ENCODE measurements at places on chromosomes 1 and 21.

DNA sequence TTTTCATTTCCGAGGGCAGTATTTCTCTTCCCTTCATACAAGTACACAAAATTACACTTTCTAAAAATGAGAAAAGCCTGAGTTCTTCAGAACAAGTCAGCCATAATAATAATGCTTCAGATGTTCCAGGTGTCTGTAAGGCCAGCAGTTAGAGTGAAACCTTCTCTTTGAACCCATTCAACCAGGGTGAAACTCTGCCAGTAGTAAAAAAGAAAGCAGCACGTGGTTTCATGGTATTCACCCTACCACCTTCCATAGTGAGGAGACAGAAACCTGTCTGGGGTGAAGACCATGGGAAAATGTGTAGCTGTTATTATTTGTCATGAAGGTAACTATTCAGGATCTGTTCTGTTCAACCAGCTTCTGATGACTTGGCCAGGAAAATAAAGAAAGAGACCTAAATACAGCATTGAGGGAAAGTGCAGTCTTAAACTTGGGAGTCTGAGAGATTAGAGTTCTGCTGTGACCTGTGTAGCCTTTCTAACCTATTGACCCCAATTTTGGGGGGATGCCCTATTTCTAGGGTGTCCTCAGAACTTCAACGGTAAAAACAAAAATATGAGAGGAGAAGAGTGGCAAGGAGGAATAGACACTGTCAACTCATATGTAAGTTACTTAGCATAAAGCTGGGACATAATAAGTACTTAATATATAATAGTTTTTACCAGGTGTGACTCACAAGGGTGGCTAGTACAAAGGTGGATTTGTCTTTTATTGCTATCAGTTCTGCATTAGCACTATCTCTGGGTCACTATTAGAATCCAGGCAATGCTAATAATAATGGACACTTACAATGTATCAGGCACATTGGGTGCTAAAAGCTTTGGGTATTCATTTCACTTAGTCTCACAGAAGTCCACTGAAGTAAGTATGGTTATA is 70.0 kb upstream of the TNFSF4 start:
- no peak for DNase-seq

DNA sequence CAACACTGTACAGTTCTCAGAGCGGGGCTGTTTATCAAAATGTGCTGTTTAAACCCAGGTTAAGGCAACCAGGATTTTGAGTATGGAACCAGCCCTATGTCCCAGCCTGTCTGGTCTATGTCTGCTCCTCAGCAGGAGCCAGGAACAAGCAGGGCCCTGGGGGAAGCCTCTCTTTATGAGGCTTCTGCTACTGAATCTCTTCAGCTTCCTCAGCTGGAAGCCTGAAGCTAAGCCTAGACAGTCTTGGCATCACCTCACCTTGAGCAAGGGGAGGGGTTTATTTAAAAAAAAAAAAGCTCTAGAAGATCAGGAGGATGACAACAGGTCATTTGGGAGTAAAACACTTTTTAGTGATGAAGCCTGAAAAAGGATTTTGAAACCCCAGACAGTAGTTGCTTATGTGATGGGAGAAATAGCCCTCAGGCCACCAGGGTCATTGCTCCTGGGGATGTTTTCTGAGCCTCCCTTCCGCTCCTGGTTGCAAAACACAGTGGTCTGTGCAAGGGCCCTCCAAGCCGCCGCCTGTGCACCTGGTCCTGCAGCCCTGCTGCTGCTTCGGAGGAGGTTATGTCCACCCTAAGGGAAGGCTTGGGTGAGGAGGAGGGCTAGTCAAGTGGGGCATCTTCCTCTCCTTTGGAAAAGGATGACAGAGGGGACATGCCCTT is 21.8 kb upstream of the GRHL3 start:
- no peak for DNase-seq

- no peak for DNase-seq
Observed at GRCh38 chr1:86933562-86934377, 19.3 kb downstream of the HS2ST1 start.

DNA sequence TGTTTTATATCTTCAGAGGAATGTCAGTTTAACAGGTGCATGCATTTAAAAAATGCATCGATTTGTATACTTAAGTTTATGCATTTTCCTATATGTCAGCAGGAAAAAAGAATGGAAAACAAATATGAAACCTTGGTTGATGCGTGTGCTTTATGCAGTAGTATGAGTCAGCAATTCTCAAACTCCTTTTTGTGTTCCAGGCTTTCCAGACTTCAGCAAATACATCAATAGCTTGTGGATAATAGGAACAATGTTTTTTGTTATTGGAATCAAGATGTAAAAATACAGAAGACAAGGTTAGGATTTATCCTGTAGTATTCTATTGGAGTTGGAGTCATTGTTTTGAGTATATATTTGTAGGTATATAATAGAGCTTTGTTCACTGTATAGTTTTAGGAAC is 45.2 kb downstream of the CHODL start:
- no peak for DNase-seq

DNA sequence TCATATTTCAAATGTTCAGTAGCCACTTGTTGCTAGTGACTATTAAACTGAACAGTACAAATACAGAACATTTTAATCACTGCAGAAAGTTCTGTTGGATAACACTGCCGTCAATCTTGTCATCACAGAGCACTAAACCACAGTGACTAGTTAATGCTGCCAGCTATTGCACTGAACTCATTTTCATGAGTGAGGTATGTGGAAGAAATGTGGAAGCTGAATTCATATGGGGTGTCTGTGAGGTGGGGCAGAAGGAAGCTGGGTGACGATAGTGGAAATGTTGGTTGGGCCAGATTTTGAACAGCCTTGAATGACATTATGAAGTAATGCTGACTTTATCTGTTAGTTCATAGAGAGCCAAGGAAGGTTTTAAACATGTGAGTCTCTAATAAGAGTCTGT is 49.6 kb downstream of the OSBPL9 start:
- DNase-seq: peak; percentile 61

DNA sequence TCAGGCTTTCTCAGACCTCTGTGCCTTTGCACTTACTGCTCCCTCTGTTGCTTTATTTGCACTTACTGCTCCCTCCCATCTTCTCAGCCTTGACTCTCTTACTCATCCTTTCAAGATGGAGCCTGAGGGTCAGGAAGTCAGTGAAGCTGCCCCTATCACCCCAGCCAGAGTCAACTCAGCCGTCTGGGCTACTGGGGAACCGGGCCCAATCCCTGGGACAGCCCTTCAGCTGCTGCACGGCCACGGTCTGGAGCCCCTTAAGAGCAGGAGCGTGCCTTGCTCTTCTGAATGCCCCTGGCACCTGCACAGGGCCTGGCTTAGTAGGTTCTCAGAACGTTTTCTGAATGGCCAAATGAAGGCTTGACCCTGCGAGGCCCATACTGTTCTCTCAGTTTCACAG is 244.4 kb downstream of the FOXD2 start:
- no peak for DNase-seq

DNA sequence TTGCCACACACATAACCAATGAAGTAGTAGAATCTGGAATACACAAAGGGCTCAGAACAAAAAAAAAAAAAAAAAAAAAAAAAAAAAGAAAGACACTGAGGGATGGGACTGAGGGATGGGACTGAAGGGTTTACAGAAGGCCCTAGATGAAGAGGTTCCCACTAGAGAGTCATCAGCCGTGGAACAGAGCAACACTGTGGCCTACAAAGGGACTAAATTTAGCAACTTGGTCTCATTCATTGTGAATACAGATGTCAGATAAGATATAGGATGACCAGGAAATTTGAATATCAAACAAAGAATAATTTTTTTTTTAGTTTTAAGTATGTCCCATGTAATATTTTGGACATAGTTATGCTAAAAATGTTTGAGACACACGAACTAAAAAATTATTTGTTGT is 62.1 kb downstream of the GLUL start:
- DNase-seq: no peak

GRCh38 chr1:8524627-8525157 is 206.8 kb downstream of the SLC45A1 start:
- DNase-seq: no peak

DNA sequence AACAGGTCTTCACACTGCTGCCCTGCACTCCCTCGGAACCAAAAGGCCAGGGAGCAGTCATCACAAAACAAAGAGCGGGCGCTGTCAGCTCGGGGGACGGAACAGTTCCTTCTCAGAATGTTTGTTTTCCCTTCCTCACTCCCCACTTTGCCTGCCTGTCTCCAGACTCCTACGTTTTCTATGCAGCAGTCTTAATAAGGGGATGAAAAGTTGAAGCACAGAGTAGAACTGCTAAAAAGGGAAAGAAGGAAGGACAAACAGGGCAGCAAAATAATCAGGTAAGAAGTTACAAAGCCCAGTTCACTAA is 738 bp upstream of the GPR161 start:
- DNase-seq: peak; percentile 27

GRCh38 chr1:69747207-69747606 is 179.5 kb downstream of the LRRC7 start:
- DNase-seq: no peak

- no peak for DNase-seq
Observed at GRCh38 chr1:97297611-97298010, 576.0 kb downstream of the PTBP2 start.

- no peak for DNase-seq
Observed at GRCh38 chr21:31570824-31571566, 88.5 kb upstream of the SOD1 start.

GRCh38 chr1:183871142-183871541 is 66.2 kb downstream of the RGL1 start:
- peak; percentile 62 for DNase-seq

All from suppressor macrophage treated with lipopolysaccharide for 4 hours (primary cell).